Peyer's patch (tissue), 4 donors: ENCODE measurements at places on chromosomes 5 and 9.

DNA sequence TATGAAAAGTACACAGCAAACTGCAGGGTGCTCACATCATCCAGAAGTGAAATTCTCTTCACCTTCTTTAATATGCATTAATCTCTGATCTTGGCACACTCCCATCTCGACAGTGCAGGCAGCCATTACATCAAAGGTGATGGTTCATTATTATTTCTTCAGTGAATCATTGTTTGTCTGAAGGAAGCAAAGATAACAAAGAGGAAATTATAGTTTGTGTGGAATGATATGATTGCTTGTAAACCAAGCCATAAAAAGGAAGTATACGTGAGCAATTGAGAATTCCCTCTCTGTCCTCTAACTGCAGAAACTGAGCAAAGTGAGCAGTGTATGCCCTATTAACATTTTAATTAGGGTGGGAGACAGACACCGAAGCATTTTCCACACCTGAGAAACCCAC lies 171.6 kb upstream of the PPP1R2B start:
- peak; percentile 47 for DNase-seq

DNA sequence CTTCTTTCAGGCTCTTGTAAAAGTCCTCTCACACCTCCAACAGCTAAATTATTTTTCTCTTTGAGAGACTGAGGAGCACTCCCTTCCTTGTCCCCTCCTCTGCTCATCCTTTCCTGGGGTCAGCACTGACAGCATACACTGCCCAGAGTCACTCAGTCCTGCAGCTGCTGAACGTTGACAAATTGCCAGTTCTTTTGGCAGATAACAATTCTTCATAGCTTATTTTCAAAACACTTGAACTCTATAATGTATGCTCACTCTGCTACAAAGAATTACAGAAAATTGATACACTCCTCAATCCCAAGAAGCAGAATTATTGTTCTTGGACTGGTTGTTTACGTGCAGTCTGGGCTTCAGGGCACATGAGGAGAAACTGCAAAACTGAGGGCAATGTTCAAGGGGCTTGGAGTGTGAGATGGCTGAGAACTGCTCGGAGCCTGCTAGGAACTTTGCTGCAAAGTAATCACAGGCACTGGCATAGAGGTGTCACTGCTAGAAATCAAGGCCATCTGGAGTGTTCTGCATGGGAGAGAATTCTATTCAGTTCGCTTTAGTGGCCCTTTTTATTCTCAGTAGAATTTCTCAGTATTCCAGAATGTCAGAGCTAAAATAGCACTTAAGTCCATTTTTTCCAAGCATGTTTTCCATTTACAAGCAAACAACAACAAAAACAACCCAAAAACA lies 96.4 kb upstream of the SPOCK1 start:
- DNase-seq, result no peak

- DNase-seq, result no peak
These were observed 179.7 kb upstream of the FBXL17 start for GRCh38 chr5:108561416-108562204.

DNA sequence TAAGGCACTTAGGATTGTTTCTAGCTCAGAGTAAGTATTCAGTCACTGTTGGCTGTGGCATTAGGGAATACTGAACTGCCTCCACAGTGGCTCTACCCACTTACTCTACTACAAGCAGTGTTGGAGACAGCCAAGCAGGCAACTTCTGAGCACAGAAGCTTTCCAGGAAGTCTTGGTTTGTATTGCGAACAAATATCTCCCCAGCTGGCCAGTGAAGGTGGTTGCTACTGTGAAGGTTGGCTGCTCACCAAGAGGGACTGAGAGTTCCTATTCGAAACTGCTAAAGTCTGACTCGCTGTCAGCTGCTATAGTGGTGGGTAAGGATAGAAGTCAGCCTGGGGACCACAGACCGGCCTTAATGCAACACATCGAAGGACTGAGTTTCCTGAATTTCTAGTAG lies 319.1 kb downstream of the KIF4B start:
- no peak for DNase-seq

GRCh38 chr5:114726131-114726530 lies 364.3 kb downstream of the KCNN2 start:
- DNase-seq, result no peak

DNA sequence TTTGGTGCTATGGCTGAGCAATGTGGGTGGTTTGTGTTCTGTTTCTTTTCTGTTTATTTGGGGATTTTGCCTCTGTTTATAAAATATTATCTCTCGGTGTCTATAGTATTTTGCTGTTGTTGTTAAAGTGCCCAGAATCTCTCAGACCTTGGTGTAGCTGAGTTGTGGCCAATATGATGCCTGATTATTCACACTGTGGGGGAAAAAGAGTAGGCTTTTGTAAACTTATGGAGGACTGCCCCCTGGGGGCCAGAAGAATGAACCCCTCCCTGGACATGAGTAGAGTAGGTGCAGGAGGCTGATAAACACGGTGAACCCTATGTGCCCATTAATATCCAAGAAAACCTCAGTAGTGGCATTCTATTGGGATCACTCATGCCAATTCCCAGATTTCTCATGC lies 49.0 kb upstream of the DPYSL3 start:
- no peak for DNase-seq
